ENCODE measurements at places on chromosomes 6 and 20.

DNA sequence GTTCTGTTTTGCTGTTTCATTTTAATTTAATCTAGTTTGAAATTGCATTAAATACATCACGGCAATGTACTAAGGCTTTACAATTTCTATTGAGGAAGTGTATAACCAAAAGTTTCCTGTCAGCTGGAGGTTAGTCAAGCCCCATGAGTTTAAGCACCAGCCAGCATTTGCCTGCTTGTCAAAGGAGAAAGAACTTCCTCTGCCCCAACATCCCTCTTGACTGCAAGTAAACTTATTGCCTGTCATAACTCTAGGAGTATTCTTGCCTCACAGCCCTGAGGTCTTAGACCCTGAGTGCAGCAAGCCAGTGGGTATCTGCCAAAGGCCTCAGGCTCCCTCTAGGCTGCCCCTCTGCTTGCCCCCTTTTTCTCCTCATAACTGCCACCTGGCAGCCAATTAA is 106.7 kb upstream of the INSM1 start:
- DNase-seq, result peak; percentile 1

DNA sequence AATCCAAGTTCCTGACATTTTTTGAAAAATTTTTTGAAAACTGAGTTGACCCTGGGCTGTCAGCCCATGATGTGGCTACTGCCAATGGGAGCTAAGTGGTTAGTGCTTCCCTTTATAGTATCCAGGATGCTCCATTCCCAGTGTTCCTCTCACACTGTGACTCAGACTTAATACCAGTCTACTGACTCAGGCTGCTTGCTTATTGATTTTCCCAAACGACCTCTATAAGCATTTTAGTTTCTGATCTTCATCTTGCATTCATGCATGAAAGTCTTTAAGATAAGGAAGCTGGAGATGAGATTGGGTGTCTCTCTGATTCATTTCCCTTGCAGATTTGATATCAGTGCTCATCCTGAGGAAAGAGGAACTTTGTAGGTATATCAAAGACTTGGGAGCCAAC is 560.0 kb downstream of the TBC1D32 start:
- DNase-seq, result no peak

DNA sequence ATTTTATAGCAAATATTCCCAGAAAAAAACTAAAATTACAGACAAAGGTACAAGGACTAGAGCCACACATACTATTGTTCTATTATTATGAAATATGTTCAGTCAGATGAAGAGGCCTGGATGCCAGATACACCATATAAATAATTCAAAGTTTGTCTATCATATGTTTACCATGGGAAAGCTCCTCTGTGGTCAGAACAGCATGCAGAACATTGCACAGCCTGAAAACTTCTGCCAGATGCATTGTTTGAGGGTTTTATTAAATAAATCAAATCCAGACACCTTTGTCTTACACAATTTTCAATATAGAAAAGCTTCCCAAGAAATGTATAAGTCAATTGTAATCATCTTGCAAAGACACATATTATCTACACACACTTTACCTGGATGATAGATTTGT is 35.0 kb upstream of the COL21A1 start:
- no peak for DNase-seq

DNA sequence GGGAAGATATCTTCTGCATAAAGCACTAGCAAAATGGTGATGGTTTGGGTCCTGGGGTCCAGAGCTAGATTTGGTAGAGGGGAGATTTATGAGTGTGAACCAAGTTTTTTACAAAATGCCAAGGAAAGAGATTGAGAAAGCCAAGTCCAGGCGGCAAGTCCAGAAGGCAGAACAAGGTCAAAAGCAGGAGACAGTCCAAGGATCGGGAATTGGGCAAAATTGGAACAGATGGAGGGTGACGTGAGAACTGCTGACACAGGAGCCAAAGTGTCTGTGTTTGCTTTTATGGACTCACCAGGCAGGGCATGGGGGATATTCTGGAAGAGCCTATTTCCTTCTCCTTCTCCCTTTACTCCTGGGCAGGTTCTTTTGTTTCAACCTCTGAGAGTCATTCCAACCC is 4.1 kb downstream of the NHLRC1 start:
- no peak for DNase-seq

DNA sequence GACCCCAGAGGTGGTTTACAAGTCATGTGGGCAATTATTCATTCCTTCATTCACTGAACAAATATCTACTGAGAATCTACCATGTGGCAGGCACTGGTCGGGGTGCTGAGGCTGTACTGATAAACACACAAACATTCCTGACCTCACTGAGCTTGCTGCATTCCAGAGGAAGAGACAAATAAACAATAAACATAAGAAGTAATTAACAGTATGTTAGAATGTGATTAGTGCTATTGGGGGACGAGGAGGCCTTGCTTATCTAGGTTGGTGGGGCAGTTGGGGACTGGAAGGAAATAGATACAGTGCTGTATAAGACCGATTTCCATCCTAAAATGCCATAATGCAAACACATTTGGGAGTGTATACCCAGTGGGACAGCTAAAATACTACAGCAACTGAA is 44.1 kb downstream of the MAK start:
- DNase-seq, result no peak

GRCh38 chr6:132902901-132903300 is 88.5 kb downstream of the RPS12 start:
- DNase-seq, result no peak

All from naive B cell (primary cell).